ENCODE measurements at places on chromosomes 3 and 15.
A peak's percentile ranks its signal among the peaks of the same experiment; 100 is the strongest.

- DNase-seq: peak; percentile 74
These were observed 96.1 kb upstream of the CHD2 start for GRCh38 chr15:92803852-92804609.

- no peak for DNase-seq
These were observed 23.8 kb upstream of the CORO2B start for GRCh38 chr15:68554721-68555678.

DNA sequence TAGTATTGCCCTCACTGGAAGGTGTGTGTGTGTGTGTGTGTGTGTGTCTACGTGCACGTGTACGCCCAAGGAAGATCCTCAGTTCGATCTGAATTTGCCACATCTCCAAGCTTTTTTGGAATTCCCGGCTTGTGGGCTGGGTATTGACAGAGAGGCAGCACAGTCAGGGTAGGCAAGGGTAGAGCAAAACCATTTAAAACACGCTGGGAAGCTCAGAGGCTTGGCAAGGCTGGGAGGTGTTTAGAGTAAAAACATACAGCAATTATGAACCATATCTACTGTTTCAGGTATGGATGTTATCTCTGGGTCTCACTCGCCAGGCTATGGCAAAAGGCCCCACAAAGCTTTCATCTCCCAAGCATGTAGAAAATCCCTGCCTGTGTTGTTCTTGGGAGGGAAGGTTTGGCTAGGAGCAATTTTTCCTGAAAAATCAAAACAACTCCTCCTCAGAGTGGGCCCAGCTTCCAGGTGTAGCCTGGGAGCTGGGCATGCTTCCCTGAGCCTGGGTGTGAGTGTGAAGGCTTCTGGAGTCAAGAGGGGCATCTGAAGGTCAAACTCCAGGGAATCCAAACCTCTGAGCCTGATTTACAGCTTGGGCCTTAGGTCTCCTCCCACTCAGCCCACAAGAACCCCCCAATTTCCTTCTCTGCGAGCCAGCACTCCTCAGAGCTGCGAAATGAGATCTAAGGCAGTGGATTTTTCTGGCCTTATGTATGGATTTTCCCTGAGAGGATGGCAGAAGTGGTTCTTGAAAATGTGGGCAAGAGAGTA is 244.8 kb upstream of the TPRG1 start:
- no peak for DNase-seq

DNA sequence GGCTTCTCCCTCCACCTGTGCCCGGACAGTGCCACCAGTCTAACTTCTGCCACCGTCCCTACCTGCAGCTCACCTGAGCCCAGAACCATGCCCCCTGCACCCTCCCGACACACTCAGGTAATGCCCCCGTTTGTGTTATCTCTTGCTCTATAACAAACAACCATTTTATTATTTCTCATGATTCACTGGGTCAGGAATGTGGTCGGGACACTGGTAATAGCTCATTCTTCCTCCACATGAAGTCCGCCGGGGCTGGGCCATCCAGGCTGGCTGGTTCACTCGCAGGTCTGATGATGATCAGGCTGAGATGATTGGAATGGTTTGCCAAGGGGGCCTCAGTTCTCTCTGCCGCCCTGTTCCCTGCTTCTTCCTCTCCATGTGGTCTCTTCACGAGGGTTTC is 20.3 kb upstream of the NR2E3 start:
- no peak for DNase-seq

GRCh38 chr15:39191871-39192291 is 389.0 kb upstream of the THBS1 start:
- DNase-seq: no peak

GRCh38 chr15:44394062-44394461 is 33.4 kb upstream of the CTDSPL2 start:
- DNase-seq: no peak

DNA sequence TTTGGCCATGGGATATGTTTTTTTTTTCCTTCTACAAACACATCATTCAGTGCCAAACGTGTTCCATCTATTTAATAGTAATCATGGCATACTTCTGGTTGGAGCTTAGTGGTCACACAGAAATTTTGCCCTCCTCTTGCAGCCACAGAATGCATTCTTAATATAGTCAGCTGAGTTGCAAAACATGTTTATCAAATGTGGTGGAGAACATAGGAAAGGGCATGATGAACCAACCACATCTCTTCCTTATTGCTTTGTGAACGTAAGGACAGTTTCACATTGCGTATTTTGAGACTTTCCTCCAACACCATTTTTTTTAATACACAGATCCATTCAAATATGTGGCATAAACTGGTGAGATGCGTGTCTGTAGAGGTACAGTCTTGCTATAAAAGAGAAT is 106.8 kb downstream of the BBX start:
- no peak for DNase-seq

DNA sequence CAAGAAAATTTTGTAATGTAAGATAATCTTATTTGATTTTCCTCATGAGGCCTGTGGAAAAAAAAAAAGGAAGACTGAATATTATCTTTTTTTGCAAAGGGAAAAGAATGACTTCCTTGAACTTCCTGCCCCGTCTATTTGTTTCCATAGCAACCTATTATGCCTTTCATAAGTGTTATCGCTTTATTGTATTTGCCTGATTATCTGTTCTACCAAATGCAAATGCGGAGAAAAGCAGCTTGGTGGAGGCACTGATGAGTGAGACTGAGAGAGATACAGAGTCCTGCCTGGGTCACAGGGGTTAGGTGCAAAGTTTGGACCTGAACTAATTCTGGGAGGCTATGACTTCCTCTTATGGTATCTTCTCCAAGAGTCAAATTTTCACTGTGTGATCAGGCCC is 334.0 kb upstream of the KCNMB2 start:
- no peak for DNase-seq

DNA sequence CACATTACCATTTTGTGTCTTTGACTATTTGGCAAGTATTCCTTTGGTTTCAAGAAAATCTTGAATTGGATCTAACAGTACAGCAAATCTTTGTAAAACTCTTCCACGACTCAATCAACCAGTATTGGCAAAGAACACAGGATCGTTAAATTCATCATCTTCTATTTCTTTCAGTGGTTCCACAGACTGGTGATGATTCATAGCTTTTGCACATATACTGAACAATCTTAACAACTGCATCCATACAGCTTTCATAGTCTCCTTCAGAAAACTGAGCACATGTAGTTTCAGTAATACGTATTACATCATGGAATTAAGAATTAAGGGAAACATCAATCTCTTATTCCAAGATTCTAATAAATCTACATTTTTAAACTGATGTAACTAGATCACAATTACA is 91.6 kb upstream of the LIPC start:
- DNase-seq: no peak

DNA sequence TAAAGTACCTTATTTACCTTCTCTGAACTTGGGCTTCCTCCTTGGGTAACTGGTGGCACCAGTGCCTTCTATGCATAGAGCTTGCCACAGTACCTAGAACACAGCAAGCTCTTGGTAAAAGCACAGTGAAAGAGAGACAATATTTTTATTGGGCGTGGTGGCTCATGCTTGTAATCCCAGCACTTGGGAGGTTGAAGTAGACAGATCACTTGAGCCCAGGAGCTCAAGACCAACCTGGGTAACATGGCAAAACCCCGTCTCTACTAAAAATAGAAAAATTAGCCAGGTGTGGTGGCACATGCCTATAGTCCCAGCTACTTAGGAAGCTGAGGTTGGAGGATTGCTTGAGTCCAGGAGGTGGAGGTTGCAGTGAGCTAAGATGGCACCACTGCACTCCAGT is 285.1 kb downstream of the PTPRG start:
- DNase-seq: no peak

DNA sequence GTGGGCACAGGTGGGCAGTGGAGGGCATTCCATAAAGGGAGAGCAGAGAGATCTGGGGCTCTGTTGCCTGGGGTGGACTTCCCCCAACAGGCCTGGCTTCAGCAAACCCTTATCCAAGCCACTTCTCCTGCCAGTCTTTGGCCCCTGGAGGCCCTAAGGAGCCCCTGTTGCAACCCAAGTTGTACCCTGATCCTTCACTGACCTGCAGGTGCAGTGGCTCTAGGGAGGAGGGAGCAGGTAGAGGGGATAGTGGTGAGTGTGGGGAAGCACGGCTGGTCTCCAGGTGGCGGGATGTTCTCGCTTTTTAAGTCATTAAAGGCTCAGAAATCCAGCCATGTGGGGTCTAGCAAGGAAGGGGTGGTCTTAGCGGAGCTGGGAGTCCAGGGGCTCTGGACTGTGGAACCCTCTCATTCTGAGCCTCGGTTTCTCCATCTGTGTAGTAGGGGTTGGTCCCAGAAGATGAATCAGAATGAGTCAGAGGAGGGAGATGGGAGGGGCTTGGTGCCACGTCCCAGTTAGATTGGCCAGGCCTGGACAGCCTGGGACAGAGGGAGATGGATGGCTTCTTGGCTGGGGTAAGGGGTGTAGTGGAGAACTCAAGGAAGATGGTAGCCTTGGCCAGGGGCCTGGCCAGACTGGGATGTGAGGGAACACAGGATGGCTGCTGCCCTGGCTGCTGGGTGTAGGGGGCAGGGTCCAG is 2.6 kb downstream of the ZBTB47 start:
- DNase-seq: no peak

GRCh38 chr3:165984589-165984988 is 147.4 kb upstream of the BCHE start:
- DNase-seq: no peak

GRCh38 chr3:52205727-52206372 is 7.9 kb downstream of the ALAS1 start:
- no peak for DNase-seq

DNA sequence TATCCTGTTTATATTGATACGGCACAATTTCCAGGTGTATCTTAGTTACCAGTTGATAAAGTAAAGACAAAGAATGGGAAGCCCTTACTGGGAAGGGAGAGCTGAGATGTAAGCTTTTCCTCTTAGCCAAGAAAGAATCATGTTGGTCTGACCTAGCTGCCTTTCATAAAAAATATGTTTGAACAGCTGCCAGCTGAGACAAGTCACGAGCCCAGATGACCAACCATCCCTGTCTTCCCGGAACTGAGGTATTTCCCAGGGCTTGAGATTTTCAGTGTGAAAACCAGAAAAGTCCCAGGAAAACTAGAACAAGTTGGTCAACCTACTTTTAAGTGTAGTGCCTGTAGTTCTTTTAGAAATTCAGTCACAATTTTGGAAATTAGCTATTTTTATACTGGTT is 3.6 kb upstream of the MYH15 start:
- DNase-seq: no peak

GRCh38 chr3:15936312-15936711 is 138.5 kb upstream of the ANKRD28 start:
- no peak for DNase-seq

DNA sequence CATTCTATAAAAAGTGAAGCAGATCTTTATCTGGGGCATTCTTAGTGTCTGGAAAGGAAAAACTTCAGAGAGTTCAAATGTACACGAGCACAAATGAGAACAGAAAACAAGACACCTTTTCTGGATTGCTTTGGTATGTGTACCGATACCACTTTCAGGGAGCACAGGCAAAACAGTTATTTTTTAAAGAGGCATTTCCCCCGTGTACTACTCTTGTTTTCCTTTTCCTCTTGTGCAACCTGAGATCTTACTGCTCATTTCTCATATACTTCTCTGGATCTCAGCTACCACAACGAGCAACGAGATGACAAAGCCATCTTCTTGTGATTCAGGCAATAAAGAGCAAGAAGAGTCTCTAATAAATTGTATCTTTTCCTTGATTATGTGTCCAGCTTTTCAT is 463.6 kb downstream of the SHQ1 start:
- DNase-seq: no peak

GRCh38 chr15:63146684-63147083 is 10.6 kb downstream of the RPS27L start:
- DNase-seq: no peak

DNA sequence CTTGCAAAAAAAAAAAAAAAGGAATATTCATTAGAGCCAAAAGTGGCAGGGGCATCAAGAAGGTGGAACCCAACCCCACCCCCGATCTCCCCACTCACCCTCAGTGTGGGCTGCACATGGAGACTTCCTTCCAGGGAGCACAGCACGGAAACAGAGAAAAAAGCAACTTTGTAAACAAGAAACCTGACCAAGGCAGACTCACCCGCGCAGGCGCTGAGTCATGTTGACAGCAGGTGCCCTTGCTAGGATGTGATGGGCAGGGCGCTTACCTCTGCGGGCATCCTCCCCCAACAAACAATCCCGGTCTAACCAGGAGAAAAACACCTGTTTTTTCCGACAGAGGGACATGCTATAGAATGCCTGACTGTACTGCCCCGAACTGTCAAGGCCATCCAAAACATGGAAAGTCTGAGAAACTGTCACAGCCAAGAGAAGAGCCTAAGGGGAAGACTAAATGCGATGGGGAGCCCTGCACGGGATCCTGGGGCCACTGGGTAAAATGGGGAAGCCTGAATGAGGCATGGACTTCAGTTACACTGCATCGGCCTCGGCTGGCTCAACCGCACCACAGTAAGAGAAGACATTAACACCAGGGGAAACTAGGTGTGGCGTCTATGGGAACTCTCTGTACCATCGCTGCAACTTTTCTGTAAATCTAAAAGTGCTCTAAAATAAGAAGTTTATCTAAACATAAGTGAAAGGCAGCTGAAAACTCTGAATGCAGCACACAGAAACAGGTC is 66.7 kb upstream of the GATA2 start:
- DNase-seq: no peak

DNA sequence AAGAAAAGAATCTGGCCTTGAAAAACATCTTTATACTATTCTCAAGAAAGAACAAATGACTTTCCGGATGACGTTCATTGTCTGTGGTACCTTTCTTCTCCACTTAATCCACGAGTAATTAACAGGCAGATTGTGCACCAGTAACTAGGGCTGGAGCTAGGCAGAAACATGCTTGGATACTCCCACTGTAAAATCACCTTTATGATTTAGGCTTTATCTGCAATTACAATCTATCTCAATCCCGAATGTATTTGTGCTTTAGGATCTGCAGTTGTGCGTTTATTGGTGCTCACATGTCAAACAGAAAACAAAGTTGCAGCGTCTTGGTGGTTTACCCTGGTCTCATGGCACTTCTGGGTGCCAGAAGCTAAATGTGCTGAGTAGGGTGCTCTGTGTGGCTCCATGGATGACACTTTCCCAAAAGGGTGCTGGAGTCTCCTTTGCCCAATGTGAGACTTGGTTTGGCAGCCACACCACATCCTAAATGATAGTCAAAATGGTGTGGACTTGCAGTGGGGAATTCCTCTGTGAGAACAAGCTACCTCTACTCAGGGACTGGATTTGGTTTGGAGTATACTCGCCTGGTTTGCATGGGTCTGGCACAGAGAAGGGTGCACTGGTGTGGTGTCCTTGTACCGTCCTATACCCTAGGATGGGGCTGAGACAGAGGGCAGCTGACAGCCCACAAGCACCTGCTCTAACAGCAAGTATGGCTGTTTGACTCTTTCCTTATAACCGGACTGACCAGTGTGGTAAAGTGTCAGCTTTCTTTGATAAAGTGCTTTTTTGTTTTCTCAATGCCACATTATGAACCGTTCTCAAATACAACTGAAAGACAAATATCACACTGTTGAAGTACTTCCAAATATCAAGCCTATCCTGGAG is 7.7 kb downstream of the SERP1 start:
- no peak for DNase-seq

DNA sequence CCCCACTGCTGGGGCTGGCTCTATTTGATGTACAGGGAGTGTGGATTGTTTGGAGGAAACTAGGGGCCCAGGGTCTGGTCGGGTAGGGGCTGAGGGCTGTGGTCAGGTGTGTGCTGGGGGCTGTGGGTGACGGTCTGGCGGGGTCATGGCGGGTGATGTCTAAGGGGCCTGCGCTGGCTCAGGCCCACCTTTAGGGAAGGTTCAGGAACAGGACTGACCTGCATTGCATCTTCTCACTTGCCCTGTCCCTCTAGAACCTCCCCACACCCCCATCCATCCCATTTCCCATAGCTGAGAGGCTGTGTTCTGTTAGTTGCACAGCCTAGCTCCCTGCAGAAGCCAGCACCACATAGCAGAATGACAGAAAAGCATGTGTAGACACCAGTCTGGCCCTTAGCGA is 39.1 kb downstream of the SCN5A start:
- DNase-seq: no peak
